NCI-H524 (cell line): ENCODE measurements at places on chromosomes 1 and 21.

- DNase-seq, result peak; percentile 87
These were observed 47.7 kb upstream of the PPM1J start for GRCh38 chr1:112762541-112763500.

- no peak for DNase-seq
These were observed 57.0 kb upstream of the IGSF5 start for GRCh38 chr21:39688010-39688409.

- no peak for DNase-seq
These were observed 105.0 kb upstream of the SAMD11 start for GRCh38 chr1:818618-819291.

- DNase-seq, result no peak
These were observed 103.6 kb downstream of the SPAG17 start for GRCh38 chr1:118081387-118081786.

DNA sequence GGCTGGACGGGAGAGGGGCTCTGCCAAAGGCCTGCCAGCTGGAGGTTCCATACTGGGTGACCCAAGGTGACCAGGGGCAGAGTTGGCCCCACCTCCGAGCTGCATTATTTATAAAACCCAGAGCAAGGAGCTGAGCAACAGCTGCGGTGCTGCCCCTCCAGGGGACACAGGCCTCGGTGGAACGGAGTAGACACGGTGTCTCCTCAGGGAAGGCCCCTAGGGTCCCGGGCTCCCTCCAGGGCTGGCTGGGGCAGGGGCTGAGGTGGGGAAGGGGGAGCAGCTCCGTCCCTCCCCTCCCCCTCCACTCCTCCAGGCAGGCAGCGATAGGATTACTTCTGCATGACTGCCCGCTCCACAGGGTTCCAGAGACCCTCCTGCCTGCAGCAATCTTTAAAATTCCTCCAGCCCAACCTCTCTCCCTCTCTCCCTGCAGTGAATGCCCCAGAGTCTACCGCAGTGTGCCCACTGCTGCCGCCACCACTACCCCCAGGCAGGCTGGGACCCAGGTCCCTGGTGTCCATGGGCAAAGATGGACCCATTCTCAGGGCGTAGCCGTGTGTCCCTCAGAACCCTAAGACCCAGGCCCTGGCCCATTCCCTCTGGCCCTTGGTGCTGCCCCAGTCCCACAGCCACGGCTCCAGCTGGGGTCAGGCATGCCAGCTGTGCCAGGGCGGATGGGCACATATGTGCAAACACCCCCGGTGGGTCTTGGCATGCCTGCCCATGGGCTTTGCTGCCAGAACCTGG lies 10.8 kb downstream of the AHDC1 start:
- peak; percentile 34 for DNase-seq

- DNase-seq, result no peak
These were observed 11.6 kb upstream of the EPB41 start for GRCh38 chr1:28902738-28903137.

GRCh38 chr1:212161231-212161781 lies 123.9 kb upstream of the PPP2R5A start:
- no peak for DNase-seq

DNA sequence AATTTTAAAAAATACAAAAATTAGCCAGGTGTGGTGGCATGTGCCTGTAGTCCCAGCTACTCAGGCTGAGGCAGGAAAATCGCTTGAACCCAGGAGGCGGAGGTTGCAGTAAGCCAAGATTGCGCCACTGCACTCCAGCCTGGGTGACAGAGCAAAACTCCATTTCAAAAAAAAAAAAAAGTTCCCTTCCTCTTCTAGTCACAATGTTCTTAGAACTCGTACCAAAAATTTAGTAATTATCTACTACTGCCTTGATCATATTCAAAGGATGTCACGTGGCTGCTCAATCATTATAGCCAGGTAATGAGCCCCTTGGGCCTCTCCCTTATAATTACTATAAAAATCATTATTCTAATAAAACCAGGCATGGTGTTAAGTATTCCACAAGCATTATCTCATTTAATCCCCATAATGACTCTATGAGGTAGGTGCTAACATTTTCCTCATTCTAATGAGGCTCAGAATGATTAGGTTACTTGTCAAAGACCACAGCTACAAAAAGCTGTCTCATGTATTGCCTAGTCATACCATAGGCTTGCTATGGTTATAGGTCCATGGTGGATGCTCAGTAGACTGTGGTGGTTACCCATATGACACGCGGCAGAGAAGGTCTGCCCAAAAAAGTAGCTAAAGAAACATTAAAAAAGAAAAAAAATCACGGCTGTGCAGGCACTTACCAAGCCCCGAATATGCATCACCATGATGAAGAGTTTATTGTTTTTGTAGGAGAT lies 15.5 kb upstream of the PPP1R15B start:
- no peak for DNase-seq

DNA sequence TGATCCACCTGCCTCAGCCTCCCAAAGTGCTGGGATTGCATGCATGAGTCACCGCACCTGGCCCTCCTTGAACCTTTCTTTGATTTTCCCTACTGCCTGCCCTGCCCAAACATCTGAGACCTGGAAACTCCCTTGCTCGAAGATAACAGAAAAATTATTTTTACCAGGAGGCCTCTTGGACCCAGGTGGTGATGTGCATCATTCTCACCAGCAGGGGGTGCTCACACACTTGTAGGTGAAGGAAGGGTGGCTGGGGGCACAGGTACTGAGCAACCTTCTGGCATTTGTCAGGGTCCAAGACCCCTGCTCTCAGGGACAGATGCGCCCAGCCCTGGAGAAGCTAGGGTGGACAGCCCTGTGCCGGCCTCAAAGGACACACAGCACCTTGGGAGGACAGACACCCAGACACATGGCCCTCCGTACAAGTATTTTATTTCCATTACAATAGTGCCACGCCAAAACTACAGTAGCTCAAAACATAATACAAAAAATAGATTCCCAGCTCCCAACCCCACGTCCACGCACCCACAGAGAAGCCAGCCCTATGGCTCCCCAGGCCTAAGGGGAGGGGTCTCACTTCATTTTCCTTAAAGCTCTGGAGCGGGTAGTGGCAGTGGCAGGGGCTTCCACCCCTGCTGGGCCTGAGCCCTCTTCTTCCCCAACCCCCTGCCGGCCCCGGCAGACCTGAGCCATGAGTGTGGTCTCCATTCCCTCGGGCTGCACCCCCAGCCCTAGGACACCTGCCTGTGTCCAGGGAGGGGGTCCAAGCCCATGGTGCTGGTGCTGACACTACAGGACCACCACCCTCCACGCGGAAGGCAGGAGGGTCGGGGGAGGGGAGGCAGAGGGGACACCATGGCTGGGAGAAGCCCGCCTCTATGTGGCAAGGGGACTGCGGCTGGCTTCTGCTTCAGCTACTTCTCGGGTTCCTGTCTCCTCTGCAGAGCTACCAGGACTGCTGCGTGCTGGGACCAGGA lies 40.4 kb upstream of the EIF4G3 start:
- DNase-seq, result peak; percentile 41
